Tongue (tissue), 3 donors: ENCODE measurements at places on chromosomes 4 and X. TPM values are rescaled to one million over a fixed set of nuclear protein-coding genes. Genes with fewer than 3 reads are reported as not detected.

HMX1 gene
- total RNA-seq: not detected

GABRQ gene
- total RNA-seq: 1.0 TPM

ATOH1 gene
- total RNA-seq: not detected

VCX gene
- not detected for total RNA-seq

MCTS1 gene
- total RNA-seq: 28.0 TPM

SMIM43 gene
- total RNA-seq: 4.1 TPM

BEND2 gene
- not detected for total RNA-seq

PPP4R3C gene
- total RNA-seq: not detected

TRMT2B gene
- total RNA-seq: 12.3 TPM

ANXA3 gene
- total RNA-seq: 26.3 TPM

CFAP99 gene
- total RNA-seq: not detected

PCDH7 gene
- total RNA-seq: 65.0 TPM

OCRL gene
- total RNA-seq: 13.7 TPM

SHROOM2 gene
- total RNA-seq: 2.6 TPM

HTN3 gene
- not detected for total RNA-seq

TRIM75 gene
- total RNA-seq: not detected

NWD2 gene
- 0.41 TPM for total RNA-seq

GABRG1 gene
- total RNA-seq: not detected

SPANXA1 gene
- total RNA-seq: not detected

SSX2 gene
- total RNA-seq: not detected

CHRDL1 gene
- total RNA-seq: 63.9 TPM

RIPPLY1 gene
- total RNA-seq: not detected

SLC49A3 gene
- total RNA-seq: 3.7 TPM

MAGED4 gene
- total RNA-seq: 3.5 TPM

GALNTL6 gene
- 0.62 TPM for total RNA-seq

SPANXA2 gene
- not detected for total RNA-seq

TEX13B gene
- not detected for total RNA-seq

ZNF718 gene
- 18.5 TPM for total RNA-seq

AMER1 gene
- total RNA-seq: 11.6 TPM

UGT2B10 gene
- not detected for total RNA-seq

ZNF711 gene
- 34.5 TPM for total RNA-seq

SFRP2 gene
- total RNA-seq: 111 TPM

ESX1 gene
- total RNA-seq: not detected

PPBP gene
- total RNA-seq: 2.9 TPM

DSPP gene
- total RNA-seq: not detected

GPR119 gene
- total RNA-seq: not detected

PITX2 gene
- total RNA-seq: 58.0 TPM

GPR50 gene
- total RNA-seq: not detected

MAPK10 gene
- 9.4 TPM for total RNA-seq

TXK gene
- total RNA-seq: 0.82 TPM

TEX11 gene
- total RNA-seq: not detected

GLRA3 gene
- not detected for total RNA-seq

MAGEA11 gene
- 0.82 TPM for total RNA-seq

DCLK2 gene
- 17.7 TPM for total RNA-seq

INTU gene
- 14.8 TPM for total RNA-seq

DCAF8L2 gene
- not detected for total RNA-seq

OFD1 gene
- total RNA-seq: 31.7 TPM

UBL4A gene
- total RNA-seq: 71.7 TPM

AGA gene
- 19.1 TPM for total RNA-seq

MAGEA2 gene
- total RNA-seq: not detected

MAGED4B gene
- 32.6 TPM for total RNA-seq

SSX5 gene
- total RNA-seq: not detected

GBA3 gene
- not detected for total RNA-seq

ZNF595 gene
- 25.1 TPM for total RNA-seq

RTL3 gene
- total RNA-seq: 1.9 TPM

ETDB gene
- total RNA-seq: not detected

FHIP1A gene
- 66.0 TPM for total RNA-seq
